Upper lobe of left lung (tissue), 6 donors: ENCODE measurements at places on chromosomes 1 and 21. TPM values are rescaled to one million over a fixed set of nuclear protein-coding genes. Genes with fewer than 3 reads are reported as not detected.

The PRRX1 gene
- total RNA-seq, result 16.6 TPM

- H3K27me3 ChIP-seq, result no peaks in the 10 kb centered on the region
- DNase-seq, result no peak
- no peak overlapping the region for H3K4me3 ChIP-seq
Observed at GRCh38 chr1:8844501-8845006, 27.1 kb upstream of the RERE start.

The DTL gene
- 2.9 TPM for total RNA-seq

The AGMAT gene
- not detected for total RNA-seq
